ENCODE measurements at places on chromosomes 5 and 9.

- DNase-seq: no peak
Observed at GRCh38 chr5:137403869-137404268, 95.3 kb downstream of the SPOCK1 start.

DNA sequence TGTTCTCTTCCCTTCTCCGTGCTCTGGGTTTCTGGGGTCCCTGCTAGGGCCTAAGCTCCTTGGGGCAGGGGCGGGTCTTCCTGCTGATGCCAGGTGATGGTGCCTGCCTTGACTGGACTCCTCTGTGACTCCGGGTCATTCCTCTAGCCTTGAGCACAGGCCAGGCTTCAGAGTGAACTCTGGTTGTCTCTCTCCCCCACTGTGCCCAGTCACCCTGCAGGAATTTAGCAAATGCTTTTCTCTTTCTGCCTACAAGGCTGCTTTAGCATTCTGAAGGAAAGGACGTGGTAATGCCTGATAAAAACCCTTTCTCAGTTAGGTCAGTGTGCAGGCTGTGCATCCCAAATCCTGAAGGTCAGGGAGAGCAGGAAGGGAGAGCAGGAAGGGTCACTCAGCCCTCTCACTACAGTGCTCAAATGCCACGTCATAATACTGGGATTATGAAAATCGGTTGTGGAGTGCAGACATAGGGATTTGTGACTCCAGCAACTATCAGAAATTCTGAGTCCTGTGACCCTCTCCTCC, 2.7 kb downstream of the CXCL14 start:
- DNase-seq: no peak

DNA sequence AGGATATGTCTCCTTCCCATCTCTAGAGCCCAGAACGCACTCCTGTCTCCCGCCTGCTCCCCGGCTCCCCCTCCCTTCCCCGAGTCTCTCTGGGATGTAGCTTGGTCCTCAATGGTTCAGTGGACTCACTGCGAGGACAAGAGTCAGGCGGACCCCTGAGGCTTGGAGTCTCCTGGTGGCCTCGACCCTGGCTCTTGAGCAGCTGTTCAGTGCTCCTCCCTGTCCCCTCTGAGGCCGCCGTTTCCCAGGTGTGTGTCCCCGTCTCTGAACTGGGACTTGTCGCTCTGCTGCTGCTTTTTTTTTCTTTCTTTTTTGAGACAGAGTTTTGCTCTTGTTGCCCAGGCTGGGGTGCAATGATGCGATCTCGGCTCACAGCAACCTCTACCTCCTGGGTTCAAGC, 44.8 kb upstream of the IER5L start:
- DNase-seq: no peak

DNA sequence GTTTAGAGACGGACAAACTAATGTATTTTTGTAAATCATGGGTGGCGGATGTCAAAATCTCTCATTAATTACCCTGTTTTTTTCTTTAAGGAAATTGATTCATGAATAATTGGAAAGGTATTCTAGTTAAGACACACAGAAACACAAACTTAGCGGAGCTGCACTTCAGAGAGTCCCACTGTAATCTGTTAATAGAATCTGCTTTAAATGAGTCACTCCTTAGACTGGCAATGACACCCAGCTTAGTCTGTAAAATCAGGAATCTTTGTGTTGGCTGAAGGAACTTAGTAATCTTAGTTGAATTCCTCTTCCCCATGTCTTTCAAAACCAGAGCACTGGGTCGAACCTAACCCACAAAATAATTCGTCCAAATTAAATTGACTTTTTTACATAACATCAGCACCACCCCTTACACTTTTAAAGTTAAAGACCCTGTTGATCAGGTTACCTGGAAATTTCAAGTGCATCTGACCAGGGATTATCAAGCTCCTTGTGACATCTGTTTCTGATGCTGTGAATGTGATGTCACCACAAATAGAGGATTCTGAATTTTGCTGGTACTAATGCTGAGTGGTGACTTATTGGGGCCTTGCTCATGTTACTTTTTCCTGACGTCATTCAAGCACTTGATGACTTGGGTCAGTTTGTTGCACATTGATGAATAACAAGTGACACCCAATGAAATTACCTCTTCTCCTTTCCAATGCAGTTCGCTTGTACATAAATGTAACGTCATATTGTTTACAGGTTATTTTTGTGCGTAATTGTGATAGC, 313.6 kb downstream of the KCTD16 start:
- DNase-seq: peak; percentile 59

DNA sequence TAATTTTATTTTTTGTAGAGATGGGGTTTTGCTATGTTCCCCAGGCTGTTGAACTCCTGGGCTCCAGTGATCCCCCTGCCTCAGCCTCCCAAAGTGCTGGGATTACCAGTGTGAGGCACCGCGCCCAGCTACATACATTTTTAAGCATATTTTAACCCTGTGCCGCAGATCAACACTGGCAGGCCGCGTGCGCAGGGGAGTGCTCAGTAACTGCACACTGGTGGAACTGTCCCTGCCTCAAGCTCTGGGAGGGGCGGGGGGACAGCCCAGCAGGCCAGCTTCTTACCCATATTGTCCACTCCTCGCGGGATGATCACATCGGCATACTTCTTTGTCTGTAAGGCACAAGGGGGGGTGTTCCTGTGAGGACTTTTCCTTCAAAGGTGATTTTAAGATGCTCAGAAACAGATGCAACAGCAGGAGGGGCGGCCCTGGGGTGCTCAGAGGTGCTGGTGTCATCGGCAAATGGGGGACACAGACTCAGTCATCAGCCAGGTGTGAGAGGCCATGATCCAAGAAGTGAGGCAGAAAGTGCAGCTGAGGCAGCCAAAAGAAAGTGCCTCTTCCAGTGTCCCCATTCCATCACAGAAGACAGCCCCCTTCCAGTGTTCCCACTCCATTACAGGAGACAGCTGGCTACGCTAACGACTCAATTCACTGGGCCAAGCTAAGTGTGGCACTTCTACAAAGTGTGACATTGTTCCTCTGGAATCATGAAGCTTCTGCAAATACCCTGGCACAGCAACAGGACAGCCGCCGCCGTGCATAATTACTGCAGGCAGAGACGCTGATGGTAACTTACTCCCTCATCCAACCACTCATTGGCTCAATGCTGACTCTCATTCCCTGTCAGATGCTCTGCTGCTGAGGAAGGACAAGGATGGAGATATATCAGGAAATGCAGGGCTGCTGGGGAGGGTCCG, 5.2 kb downstream of the UCK1 start:
- DNase-seq: no peak

- no peak for DNase-seq
Observed at GRCh38 chr9:108837530-108837929, 18.3 kb downstream of the ACTL7B start.

GRCh38 chr9:89996773-89997172, 392.0 kb downstream of the GADD45G start:
- DNase-seq: no peak

GRCh38 chr9:23044549-23044948, 597.9 kb downstream of the DMRTA1 start:
- DNase-seq: no peak

DNA sequence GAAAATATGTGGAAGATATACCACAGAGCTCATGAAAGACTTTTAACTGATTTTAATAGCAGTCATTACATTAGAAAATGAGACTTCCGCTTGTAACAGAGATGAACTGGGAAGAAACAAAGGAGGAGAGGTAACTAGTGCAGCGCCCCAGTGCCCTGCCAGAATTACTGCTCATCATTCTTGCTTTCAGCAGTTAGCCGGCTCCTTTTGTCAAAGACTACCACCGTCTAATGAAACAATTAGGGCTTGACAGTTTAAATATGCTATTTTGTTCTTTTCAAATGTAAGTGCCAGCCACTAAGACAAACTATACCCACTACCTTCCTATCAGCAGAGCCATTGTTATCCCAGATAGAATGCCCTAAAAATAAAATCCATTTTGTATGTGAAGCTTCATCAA, 328.4 kb downstream of the EFNA5 start:
- no peak for DNase-seq

- no peak for DNase-seq
Observed at GRCh38 chr9:112446080-112446479, 40.5 kb upstream of the KIAA1958 start.

GRCh38 chr5:68033961-68034571, 181.5 kb upstream of the PIK3R1 start:
- no peak for DNase-seq

- DNase-seq: no peak
Observed at GRCh38 chr9:15724612-15725011, 171.8 kb downstream of the CCDC171 start.
